ENCODE measurements at places on chromosomes 5 and 9.
A peak's percentile ranks its signal among the peaks of the same experiment; 100 is the strongest.

- H3K27ac ChIP-seq: peak overlapping the region; percentile 91
- no peaks in the 10 kb centered on the region for H3K36me3 ChIP-seq
- H3K4me1 ChIP-seq: peaks cover 6% of the 10 kb centered on the region
- no peak overlapping the region for H3K4me3 ChIP-seq
- no peak for DNase-seq
These were observed 13.1 kb upstream of the ANXA1 start for GRCh38 chr9:73138516-73138915.

GRCh38 chr5:4058899-4059298, 463.3 kb downstream of the IRX1 start:
- no peak overlapping the region for H3K4me3 ChIP-seq
- no peaks in the 10 kb centered on the region for H3K36me3 ChIP-seq
- no peak overlapping the region for H3K27ac ChIP-seq

DNA sequence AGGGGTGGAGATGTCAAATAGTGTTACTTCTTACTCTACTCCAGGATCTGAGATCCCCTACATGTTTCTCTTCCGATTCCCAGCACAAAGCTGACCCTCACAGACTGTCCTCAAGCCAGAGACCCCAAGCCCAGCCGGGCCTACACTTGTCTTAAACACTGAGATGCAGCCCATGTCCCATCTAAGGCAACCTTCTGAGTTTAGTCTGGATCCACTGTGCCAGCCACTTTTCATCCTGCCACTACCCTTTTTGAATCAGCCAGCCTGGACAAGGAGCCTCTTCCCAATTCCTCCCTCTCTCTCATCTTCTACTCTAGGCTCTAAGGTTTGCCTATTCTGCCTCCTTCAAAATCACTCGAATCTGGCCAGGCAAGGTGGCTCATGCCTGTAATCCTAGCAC, 6.2 kb upstream of the MYORG start:
- no peaks in the 10 kb centered on the region for H3K27me3 ChIP-seq
- DNase-seq: no peak
- H3K4me1 ChIP-seq: peaks cover 28% of the 10 kb centered on the region
- H3K36me3 ChIP-seq: no peaks in the 10 kb centered on the region
- no peak overlapping the region for H3K27ac ChIP-seq

GRCh38 chr9:114184071-114184470, 28.7 kb downstream of the COL27A1 start:
- no peak overlapping the region for H3K4me3 ChIP-seq
- peaks cover 32% of the 10 kb centered on the region for H3K4me1 ChIP-seq
- H3K27ac ChIP-seq: no peak overlapping the region
- H3K36me3 ChIP-seq: no peaks in the 10 kb centered on the region
- H3K27me3 ChIP-seq: no peaks in the 10 kb centered on the region
- DNase-seq: no peak

DNA sequence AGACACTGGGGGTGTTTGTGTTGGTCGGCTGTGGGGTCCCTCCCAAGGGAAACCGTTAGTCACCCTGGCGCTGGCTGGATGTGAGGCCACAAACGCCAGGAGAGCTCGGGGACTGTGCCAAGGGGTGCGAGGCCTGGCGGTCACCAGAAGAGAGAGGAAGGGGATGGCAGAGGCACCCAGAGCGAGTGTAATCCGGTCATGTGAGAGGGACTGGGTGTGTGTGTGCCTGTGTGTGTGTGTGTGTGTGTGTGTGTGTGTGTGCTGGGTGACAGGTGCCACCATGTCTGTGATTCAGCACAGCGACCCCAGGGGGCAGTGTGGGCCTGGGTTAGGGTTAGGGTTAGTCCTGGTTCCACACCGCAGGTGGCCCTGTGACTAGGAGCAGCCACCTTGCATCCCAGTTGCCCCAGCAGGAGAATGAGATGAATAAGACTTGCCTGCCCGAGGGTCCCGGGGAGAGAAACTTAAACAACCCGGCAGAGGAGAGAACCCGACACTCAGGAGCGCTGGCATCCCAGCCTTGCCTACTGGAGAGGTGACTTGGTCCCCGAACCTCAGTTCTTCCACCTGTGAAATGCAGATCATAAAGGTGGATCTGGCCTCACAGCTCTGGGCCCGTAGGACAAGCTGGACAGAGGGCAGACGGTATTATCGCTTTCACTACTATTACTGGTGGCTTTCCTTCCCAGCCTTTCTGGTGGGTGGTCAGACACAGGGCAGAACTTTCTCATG, 1.4 kb upstream of the ADAMTSL2 start:
- no peak overlapping the region for H3K27ac ChIP-seq
- peaks cover 20% of the 10 kb centered on the region for H3K4me1 ChIP-seq
- DNase-seq: no peak
- no peak overlapping the region for H3K4me3 ChIP-seq
- peaks cover 86% of the 10 kb centered on the region for H3K27me3 ChIP-seq

GRCh38 chr5:138459311-138459933, 5.9 kb upstream of the EGR1 start:
- H3K4me1 ChIP-seq: peaks cover 20% of the 10 kb centered on the region
- H3K36me3 ChIP-seq: no peaks in the 10 kb centered on the region
- no peak overlapping the region for H3K4me3 ChIP-seq
- DNase-seq: no peak
- no peak overlapping the region for H3K27ac ChIP-seq

DNA sequence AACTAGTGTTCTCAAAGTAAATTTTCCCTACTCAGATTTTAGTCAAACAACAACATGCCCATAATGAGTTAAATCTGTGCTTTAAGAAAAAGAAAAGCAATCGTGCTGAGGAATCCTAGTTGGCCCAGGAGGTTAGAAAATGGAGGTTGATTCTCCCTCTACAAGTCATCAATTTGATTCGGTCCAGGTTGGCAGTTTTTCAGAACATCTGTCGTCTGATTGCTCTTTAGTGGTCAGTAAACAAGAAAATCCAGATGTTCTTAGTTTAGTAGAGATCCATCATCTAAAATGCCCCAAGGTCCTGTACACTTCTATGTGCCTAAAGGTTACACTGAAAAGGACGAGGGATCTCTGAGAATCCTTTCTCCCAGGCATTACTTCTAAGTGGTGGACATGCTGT, 659.2 kb downstream of the MTRR start:
- no peak overlapping the region for H3K4me3 ChIP-seq
- H3K4me1 ChIP-seq: no peaks in the 10 kb centered on the region
- H3K36me3 ChIP-seq: no peaks in the 10 kb centered on the region
- DNase-seq: no peak

DNA sequence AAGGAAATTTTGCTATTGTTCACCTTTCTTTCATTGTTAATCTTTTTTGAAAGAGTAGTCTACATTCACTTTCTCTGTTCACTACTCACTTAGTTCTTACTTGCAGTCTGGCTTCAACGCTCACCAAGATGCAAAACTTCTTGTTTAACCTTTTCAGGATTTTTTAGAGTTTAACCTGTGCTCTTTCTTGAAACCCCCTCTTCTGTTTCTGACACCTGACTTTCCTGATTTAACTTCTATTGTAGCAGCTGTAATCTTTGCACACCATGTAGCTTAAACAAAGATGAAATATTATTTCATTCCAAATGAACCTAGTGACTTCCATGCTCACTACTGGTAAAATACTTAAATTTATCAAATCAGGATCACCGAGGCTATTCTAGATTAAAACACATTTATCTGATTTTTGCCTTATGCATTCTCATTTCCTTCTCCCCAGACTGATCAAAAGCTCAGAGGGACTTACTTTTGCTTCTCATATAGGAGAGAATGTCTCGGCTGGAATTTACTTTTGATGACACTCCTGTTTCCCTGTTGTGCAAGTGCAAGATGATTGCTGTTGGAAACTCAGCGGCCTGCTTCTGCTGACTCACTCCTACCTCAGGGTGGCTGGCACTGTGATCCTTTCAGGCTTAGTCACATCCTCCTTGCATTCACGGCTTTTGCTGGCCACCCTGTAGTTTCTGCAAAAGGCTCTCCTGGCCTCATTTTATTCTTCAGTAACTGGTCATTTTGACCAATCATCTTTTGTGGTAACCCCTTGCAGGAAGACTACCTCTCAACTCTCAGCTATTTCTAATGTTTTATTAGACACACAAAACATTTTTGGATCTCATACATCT, 109.3 kb upstream of the IFNE start:
- no peaks in the 10 kb centered on the region for H3K36me3 ChIP-seq
- no peak overlapping the region for H3K4me3 ChIP-seq
- H3K27me3 ChIP-seq: no peaks in the 10 kb centered on the region
- no peaks in the 10 kb centered on the region for H3K4me1 ChIP-seq
- peak overlapping the region; percentile 7 for H3K27ac ChIP-seq
- DNase-seq: no peak

DNA sequence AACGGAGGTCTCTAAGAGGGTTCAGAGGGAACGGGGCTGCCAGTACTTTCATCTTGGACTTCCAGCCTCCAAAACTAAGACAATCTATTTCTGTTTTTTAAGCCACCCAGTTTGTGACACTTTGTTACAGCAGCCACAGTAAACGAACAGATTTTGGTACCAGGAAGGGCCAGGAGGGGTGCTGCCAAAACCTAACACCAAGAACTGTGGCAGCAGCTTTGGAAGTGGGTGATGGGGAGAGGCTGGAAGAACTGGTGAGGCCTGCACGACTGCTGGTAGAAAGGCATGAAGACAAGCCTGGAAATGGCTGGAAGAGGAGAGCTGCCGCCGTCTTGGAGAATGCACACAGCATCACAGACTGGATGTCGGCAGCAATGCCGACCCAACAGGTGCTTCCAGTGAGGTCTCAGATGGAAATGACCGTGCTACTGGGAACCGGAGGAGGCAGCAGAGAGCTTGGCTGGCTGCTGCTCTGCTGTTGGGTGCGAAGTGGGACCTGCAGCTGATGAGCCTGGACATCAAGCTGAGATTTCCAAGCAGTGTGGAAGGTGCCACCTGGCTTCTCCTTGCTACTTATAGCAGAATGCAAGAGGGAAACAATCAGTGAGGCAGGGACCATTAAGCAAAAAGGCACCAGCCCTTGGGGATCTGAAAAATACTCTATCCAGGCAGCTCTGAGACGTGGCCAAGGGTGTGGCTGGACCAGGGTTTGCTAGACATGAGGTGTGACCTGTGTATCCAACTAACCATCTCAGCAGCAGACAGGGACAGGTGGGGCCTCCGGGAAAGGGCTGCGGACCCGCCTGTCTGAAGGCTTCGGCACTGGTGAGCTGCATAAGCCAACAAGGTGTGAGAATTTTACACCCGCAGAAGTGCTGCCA, 4.7 kb upstream of the TMEM210 start:
- H3K27me3 ChIP-seq: no peaks in the 10 kb centered on the region
- peaks cover 50% of the 10 kb centered on the region for H3K36me3 ChIP-seq
- DNase-seq: no peak
- H3K4me3 ChIP-seq: no peak overlapping the region
- peaks cover 53% of the 10 kb centered on the region for H3K4me1 ChIP-seq

DNA sequence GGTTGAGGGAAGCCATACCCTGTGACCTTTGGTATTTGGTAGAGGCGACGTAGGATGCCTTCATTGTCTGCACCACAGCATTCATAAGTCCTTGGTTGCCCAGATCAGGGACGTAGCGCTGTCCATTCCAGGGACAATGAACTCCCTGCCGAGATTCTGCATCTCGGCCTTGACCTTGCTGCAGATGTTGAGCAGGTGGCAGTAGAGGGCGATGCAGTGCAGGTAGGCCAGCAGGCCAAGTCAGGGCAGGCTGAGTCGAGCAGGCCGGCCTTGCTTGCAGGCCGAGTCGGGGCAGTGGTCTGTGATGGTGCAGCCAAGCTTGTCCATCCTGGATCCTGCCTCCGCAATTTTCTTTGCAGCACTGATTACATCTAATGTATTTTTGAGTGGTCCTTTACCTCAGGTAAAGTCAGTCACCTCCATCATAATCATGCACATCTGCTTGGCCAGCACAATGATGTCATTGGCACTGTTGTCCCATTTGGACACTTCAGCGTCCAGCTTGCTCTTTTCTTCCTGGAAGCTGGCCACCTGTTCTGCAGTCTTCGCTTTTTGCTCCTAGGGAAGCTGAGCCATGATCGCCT, 93.4 kb upstream of the CCDC112 start:
- peaks cover 15% of the 10 kb centered on the region for H3K4me1 ChIP-seq
- no peak for DNase-seq
- no peaks in the 10 kb centered on the region for H3K36me3 ChIP-seq
- H3K4me3 ChIP-seq: no peak overlapping the region
- no peaks in the 10 kb centered on the region for H3K27me3 ChIP-seq
- H3K27ac ChIP-seq: no peak overlapping the region

- H3K27me3 ChIP-seq: no peaks in the 10 kb centered on the region
- no peaks in the 10 kb centered on the region for H3K4me1 ChIP-seq
- no peaks in the 10 kb centered on the region for H3K36me3 ChIP-seq
- no peak overlapping the region for H3K4me3 ChIP-seq
- DNase-seq: no peak
These were observed 940.7 kb downstream of the CDH18 start for GRCh38 chr5:19047277-19047676.

- H3K4me1 ChIP-seq: peaks cover 13% of the 10 kb centered on the region
- no peak overlapping the region for H3K4me3 ChIP-seq
- no peaks in the 10 kb centered on the region for H3K27me3 ChIP-seq
- no peak for DNase-seq
These were observed 42.8 kb upstream of the LHFPL2 start for GRCh38 chr5:78691084-78691960.

DNA sequence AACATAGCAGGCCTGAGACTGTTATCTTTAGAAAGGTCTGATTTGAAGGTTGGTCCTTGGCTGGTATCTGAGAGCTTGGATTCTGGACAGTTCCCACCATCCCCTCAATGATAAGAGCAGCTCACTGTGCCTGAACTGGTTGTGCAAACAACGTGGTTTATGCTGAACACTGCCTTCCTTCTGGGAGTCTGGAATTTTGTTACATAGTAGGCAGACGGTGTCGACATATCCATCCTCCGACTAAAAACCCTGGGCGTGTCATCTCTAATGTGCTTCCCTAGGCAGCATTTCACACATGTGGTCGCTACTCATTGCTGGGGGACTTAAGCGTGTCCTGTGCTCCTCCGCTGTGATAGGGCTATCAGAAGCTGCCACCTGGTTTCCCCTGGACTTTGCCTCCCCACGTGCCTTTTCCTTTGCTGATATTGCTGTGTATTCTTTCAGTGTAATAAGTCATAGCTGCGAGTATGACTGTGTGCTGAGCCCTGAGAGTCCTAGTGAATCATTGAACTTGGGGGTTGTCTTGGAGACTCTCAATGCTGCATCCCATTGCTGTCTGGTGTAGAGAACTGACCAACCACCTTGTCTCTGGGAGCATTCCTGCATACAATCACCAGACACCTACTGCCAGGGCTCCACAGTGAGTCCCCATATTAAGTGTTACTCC, 119.1 kb upstream of the TBC1D2 start:
- no peaks in the 10 kb centered on the region for H3K36me3 ChIP-seq
- H3K4me3 ChIP-seq: no peak overlapping the region
- H3K4me1 ChIP-seq: no peaks in the 10 kb centered on the region
- H3K27ac ChIP-seq: no peak overlapping the region
- H3K27me3 ChIP-seq: no peaks in the 10 kb centered on the region

DNA sequence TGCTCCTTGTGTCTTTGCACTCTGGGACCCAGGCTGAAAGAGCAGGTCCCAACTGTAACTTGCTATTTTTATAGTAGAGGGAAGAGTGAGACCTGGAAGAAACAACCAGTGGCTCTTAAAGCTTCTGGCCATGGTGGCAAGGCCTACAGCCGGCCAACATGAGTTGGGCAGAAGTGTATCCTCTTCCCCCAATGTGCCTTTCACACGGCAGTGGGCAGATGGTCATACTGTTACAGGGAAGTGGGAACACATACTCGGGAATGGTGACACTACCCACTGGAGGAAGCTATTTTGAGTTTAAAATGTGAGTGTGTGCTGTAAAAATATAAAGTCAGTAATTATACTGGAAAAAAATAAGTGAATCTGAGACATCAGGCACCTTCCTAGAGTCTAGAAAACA, 116.0 kb downstream of the MVB12B start:
- H3K4me3 ChIP-seq: no peak overlapping the region
- no peaks in the 10 kb centered on the region for H3K4me1 ChIP-seq
- no peak for DNase-seq
- H3K36me3 ChIP-seq: peaks cover 4% of the 10 kb centered on the region
- H3K27ac ChIP-seq: no peak overlapping the region
- H3K27me3 ChIP-seq: no peaks in the 10 kb centered on the region

Data from esophagus squamous epithelium (tissue), 5 donors.